ENCODE measurements at places on chromosomes 5 and 9.

DNA sequence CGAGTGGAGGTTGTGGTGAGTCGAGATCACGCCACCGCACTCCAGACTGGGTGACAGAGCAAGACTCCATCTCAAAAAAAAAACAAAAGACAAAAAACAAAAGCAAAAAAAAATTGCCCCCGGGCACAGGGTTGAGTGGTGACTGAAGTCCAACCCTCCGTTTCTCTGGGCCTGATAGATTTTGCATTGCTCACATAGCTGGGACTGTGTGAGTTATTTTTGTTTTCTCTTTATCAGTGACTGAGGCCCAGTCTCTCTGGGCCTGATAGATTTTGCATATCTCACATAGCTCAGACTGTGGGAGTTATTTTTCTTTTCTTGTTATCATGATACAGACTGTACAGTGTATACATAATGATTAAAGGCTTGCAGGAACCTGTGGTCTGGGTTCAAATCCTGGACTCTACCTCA lies 2.6 kb upstream of the SLC28A3 start:
- DNase-seq = no peak

- peak; percentile 5 for DNase-seq
Measured at GRCh38 chr5:1405539-1406530, 39.4 kb downstream of the SLC6A3 start.

DNA sequence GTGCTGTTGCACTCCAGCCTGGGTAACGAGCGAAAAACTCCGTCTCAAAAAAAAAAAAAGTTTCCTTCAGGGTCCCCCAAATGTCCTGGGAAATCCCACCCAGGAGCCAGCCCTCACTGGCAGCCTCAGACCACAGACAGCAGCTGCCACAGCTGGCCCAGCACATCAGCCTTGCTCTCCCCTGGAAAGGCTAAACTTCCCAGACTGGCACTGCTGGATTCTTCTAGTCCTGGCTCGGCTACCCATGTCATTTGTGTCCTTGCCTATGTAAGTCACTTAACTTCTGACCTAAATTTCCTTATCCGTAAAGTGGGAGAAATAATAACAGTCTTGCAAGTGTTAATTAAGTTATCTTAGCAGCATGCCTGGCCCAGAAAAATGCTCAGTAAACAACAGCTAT lies 8.6 kb upstream of the PRRC2B start:
- no peak for DNase-seq

- no peak for DNase-seq
Measured at GRCh38 chr5:31404325-31404724, 127.6 kb downstream of the DROSHA start.

DNA sequence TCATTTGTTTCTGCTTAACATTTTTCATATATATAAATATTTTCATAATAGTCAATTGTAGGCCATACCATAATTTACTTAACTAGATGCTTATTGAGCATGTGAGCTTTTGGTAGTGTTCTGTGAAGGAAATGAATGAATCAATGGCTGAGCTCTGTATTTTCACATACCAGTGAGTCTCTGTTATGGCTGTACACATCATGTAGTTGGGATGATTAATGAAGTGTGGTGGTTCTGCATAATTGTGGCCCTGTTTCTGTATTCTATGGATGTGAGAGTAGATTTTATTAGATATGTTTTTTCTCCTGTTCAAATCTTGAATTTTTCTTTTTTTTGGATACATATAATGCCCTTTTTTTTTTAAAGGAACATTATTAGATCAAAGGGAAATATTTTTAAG lies 56.2 kb downstream of the CTNNA1 start:
- no peak for DNase-seq

GRCh38 chr5:73935719-73936118 lies 309.7 kb downstream of the ARHGEF28 start:
- DNase-seq = no peak

GRCh38 chr9:26892251-26893029 lies at the start of gene CAAP1:
Gene CAAP1 (minus strand): TSS chr9:26892802. CDS start chr9:26892715, 87 bp downstream.
- DNase-seq = peak; percentile 95

- no peak for DNase-seq
Measured at GRCh38 chr5:81283976-81284375, 17.4 kb upstream of the ZCCHC9 start.

- no peak for DNase-seq
Measured at GRCh38 chr9:89466451-89467277, 31.2 kb downstream of the SEMA4D start.

DNA sequence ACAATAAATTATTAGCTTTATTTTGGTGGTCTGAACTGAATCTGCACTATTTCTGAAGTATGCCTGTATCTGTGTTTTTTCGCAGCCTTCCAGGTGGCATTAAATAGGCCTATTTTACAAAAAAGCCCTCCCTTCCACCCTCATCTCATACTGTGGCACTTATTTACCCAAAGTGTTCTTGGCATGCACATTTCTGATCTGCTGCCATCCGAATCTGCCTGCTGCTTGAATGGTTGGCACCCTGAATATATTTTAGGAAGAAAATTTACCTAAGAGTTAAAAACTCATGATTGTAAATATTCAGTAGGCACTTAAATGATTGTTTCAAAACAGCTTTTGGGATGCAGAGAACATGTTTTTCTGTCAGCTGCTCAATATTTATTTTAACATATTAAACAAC lies 150.1 kb downstream of the SLC28A3 start:
- no peak for DNase-seq

DNA sequence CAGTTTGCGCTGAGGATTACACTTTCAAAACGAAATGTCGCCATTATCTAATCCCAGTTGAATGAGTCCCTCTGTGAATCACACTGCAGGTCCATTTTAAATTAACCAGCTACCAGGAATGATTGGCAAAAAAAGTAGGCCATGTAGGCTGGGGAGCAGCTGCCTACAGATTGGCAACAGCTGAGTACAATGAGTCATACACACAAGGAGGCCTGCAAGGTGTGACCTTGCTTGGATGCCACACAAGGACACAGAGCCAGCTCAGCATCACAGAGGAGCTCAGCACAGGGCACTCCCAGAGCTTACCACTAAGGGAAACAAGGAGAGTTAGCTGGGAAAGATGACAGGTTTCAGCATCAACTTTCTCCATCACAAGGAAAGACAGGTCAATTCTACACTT lies 12.9 kb downstream of the HAVCR1 start:
- DNase-seq = peak; percentile 20

GRCh38 chr5:1013238-1013947 lies 4.8 kb downstream of the NKD2 start:
- DNase-seq = peak; percentile 9

- DNase-seq = no peak
Measured at GRCh38 chr5:68436686-68437520, 221.3 kb downstream of the PIK3R1 start.

GRCh38 chr5:73448463-73449136 lies at the start of gene FOXD1:
Gene FOXD1 (minus strand): TSS chr5:73448777. CDS start chr5:73448362, 415 bp downstream.
- DNase-seq = peak; percentile 43

DNA sequence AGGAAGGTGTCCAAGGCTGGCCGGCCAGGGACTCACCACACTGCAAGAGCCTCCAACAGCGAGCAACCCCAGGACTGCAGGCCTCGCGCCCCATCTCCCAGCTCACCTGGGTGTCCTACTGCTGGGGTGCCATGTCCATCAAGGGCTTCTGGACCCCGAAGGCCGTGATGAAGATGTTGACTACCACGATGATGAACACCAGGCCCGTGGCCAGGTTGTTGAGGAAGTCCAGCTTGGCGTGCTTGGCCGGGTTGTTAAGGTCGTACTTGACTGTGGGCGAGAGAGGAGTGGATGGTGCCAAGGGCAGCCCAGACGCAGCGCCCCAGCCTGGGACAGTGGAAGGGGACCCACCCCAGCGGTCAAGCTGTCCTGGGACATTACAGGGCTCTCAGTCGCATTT lies 9.3 kb downstream of the NINJ1 start:
- no peak for DNase-seq

GRCh38 chr5:175687231-175687701 lies 29.4 kb downstream of the HRH2 start:
- DNase-seq = peak; percentile 83

GRCh38 chr5:173247041-173247440 lies 12.0 kb upstream of the NKX2-5 start:
- no peak for DNase-seq

DNA sequence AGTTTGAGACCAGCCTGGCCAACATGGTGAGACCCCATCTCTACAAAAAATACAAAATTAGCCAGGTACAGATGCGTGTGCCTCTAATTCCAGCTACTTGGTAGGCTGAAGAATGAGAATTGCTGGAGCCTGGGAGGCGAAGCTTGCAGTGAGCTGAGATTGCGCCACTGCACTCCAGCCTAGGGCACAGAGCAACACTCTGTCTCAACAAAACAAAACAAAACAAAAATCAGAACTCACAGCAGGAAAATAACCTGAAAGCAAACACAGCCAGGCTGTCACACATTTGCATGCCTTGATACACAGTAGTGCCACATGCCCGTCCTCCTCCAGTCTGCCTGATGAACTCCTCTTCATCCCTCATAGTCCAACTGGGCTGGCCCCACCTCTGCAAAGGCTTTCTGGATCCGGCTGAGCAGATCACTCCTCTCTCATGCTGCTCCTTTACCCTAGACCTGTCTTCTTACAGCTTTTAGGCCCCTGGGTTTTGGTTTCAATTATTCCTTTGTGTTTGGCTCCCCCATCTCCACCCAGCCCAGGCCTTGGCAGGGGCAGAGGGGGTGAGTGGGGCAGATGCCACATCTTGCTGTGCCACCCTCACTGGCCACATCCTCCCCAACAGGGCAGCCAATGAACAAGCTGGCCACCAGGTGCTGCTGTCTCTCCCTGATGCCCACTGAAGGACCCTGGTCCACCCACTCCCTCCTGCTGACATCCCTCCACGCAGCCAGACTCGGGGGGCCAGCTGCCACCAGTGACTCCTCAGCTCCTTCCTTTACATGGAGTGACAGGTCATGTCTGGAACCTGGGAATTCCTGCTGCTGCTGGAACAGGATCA lies 62.0 kb upstream of the GGTA1 start:
- DNase-seq = no peak

GRCh38 chr5:40442346-40442745 lies 237.4 kb upstream of the PTGER4 start:
- DNase-seq = no peak

DNA sequence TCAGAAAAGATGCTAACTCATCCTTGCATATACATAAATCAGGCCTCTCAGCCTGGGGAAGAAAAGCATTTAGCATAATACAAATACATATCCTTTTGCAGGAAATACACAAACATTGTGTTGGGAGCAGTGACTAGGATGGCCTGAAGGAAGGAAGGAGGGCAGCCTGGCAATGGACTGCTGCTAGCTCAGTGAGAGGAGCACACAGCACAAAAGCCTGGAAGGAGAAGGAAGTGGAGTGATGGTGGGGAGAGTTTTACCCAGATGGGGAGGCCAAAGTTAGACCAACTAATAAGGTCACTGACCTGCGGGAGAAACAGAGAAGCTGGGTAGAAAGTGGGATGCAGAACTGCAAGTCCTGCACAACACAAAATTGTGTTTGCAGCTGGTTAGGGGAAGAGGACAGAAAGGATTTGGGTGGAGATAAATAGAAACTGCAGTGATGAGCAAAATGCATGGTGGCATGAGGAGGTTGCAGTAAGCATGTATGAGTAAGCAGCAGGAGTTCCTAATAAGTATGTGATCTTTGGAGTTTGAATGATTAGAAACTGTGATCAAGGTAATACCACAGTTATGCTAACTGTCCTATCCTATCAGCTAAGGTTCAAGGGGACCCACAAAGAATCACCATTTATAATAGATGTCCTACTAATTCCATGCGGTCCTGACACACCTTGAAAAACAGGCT lies 39.5 kb downstream of the SEMA6A start:
- DNase-seq = no peak

DNA sequence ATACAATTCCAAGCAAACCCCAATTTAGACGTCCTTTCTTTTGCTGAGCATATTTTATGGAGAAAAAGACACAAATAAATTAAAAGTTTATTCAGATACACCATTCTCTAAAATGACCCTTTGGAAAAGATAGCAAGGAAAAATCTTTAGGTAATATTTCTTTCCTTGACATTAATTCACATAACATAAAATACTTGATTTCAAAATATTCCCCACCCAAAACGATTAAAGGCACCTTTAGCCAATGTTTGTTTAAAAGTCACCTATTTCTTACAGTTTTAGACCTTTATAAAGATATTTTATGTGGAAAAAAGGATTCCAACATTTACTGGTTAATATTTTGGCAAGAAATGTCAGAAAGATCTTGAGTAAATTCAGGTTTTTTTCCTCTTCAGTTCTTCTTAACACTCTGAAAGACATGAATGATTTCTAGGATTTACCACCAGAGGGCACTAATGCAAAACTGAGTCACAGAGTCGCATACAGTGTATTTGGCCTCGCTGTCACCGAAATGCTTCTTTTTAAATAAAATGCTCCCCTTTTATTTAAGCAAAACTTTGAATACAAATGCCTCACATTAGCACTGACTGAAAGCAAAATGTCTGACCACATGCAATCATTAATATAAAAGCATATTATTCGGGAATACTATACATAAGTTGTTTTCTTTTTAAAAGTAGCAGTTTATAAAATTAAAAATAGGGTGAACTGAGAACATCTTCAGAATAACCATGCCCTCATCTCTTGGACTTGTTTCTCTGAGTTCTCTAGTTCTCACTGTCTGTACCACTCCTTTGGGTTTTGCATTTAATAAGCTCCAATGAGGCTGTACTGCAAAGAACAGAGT lies 122.5 kb downstream of the SLC1A3 start:
- DNase-seq = no peak

DNA sequence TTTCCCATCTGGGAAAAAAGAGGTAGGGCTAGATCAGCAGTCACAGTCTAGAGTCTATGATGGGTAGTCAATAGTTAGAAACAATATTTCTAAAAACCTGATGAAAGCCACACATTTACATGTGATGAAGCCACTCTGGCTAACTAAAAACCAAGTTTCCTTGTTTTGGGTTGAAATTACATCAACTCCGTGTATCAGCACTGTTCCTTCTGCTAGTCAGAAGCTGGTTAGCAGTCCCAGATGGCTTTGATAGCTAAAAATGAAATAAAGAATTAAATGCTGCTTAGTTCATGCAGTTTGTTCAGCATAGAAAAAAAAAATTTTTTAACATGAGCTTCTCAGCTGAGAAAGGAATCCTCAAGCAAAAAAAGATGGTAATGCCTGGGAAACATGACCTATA lies 136.7 kb downstream of the FAM114A2 start:
- DNase-seq = no peak

DNA sequence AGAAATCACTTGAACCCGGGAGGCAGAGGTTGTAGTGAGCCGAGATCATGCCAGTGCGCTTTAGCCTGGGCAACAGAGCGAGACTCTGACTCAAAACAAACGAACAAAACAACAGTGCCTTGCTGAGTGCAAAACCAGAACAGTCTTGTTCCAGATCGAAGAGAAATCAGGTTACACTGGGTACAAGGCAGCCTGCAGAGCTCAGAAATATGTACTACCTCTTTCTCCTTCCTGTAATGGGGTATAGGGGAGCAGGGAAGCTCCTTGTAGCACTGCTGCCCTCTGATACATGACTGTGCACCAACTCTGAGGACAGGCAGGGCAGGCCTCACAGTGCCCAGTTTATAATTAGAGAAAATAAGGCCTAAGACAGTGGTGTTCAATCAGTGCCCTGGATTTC lies 24.7 kb downstream of the TBC1D2 start:
- no peak for DNase-seq

- no peak for DNase-seq
Measured at GRCh38 chr5:41335596-41336181, 122.4 kb upstream of the C6 start.

GRCh38 chr5:171506951-171507350 lies 87.5 kb downstream of the FGF18 start:
- no peak for DNase-seq
